BJ (cell line): ENCODE measurements at places on chromosomes 11 and 22. TPM values are rescaled to one million over a fixed set of nuclear protein-coding genes. Genes with fewer than 3 reads are reported as not detected.

Gene MRGPRF
- polyA plus RNA-seq: 13.8 and 24.4 TPM in 2 replicates

DNA sequence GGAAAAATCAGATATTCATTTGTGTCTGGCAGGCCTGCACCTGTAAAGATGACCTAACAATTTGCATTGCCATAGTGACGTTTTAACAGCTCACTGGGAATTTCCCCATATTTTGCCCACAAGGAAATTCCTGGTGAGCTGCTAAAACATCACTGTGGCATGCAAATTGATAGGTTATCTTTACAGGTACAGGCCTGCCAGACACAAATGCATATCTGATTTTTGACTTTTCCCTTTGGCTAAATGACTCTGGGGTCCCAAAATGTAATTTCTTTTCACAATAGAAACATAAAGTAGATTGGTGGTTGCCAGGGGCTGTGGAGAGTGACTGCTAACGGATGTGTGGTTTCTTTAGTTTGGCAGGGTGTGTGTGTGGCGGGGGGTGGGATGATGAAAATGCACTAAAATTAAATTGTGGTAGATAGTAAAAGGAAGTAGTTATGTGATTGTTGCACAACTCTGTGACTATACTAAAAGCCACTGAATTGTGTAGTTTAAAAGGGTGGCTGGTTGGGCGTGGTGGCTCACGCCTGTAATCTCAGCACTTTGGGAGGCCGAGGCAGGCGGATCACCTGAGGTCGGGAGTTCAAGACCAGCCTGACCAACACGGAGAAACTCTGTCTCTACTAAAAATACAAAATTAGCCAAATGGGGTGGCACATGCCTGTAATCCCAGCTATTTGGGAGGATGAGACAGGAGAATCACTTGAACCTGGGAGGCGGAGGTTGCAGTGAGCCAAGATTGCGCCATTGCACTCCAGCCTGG lies 18.5 kb upstream of the FEZ1 start:
- DNase-seq: no peak

DNA sequence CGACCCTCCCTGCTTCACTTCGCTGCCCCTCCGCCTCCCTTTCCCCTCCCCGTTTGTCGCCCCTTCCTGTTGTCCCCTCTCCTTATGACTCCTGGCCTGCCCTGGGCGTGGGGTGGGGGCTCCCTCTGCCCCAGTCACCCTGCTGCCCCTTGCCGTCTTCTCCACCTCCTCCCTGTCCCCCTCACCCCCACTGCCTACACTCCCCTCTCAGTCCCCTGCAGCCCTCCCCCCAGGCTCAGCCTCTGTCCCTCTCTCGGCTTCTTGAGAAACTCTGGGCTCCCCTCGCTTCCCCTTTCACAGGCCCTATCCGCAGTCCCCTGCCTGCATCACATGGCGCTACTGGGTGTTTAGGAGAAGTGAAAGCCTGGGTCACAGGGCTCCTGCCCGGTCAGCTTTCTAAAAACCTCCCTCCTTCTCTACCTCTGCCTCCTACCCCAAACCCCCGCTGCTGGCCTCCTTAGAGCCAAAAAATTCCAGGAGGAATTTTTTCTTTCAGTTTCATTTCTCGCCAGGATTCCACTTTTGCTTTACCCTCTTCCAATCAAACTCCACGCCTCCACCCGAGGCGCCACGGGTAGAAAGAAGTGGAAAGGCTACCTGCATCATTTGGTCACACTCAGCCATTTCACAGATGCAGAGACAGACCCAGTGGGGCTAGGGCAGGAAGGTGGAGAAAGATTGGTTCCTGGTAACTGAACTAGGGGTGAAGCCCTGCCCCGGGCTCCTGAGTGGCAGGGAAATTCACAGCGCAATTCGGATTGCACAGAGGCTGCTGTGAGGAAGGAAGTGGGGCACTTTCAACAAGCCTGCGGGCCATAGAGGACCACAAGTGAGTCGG lies at the start of gene SLC15A3:
Gene SLC15A3 (minus strand): TSS at position 273 of the 838 bp plus-strand sequence. CDS start 625 bp downstream, outside the sequence.
- no peak for DNase-seq

DNA sequence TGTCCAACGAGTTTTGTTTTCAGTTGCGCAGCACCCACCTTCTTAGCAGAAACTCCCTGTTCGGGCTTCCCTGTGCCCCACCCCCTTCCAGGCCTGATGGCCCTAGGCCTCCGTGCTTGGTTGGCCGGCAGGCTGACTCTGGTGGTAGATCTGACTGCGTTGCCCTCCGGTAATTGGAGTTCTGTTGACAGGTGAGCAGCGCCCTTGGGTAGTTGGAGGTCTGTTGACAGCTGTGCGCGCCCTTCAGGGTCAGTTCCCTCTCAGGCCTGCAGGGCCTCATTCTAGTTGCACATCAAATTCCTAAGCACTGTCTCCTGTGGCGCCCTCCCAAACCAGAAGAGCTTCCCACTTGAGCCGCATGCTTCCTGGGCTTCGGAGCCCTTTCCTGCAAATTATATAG lies 776 bp downstream of the DGCR6 start:
- no peak for DNase-seq

DNA sequence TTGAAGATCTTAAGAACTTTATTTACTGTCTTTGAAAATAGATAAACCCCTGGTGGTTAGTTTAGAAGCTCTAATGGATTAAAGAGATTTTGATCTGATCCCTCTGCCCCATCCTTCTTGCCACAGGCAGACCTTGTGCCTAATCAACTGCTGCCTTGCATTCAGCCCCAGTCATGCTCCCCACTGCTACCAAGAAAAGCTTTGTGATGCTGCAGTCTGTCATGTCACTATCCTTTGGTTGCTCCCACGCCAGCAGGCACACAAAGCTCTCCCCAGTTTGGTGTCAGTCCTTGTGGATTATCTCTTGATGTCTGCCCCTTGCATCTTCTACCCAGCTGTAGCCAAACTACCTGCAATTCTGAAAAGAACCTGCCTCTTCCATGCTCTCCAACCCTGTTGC lies 112.2 kb downstream of the MTNR1B start:
- no peak for DNase-seq

DNA sequence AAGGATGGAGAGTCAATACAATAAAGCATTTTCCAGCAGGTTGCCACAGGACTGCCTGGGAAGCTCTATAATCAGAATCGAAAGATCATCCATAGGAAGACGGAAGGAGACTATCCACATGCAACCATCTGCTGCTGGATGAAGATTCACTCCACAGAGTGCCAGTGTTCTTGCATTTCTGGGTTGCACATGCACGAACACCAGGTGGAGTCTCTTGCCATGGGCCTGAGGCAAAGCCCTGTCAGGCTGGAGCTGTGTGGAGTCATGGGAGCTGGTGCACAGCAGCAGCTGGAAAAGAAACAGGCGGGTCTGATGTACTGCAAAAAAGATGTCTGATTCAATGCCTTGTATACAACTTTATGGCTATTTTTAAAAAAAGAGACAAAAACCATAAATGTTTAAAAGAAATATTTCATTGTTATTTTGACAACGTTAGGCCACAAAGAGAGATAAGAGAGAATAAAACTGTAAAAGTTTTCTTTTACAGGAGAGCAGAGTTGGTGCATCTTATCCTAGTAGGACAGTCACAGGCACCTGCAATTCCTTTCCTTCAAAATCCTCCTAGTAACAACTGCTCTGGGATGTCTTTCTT lies 12.9 kb upstream of the FAT3 start:
- DNase-seq: no peak

DNA sequence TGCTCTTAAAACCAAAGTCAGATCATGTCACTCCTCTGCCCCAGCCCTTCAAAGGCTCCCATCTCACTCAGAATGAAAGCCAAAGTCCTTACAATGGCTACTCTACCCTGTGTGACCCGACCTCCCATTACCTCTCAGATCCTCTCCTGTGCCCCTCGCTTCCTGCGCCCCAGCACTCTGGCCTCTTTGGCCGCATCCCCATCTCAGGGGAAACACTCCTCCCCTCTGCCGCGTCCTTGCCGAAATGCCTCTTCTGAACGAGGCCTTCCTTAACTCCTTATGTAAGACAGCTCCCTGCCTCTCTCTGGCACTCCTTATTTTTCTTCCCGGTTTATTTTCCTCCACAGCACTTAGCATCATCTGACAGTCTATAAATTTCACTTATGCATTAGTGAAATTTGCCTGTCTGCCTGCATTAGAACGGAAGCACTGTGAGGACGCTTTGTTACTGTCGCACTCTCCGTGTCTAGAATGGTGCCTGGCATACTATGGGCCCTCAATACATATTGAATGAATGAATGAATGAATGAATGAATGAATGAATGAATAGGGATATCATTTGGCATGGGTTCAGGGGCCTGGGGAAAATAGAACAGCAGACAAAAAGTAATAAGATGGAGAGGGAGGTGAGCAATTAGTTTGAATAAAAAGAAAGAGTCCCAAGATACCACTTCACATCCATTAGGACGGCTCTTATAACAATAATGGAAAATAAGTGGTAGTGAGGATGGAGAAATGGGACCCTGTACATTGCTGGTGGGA lies 137.8 kb downstream of the CEP164 start:
- no peak for DNase-seq

DNA sequence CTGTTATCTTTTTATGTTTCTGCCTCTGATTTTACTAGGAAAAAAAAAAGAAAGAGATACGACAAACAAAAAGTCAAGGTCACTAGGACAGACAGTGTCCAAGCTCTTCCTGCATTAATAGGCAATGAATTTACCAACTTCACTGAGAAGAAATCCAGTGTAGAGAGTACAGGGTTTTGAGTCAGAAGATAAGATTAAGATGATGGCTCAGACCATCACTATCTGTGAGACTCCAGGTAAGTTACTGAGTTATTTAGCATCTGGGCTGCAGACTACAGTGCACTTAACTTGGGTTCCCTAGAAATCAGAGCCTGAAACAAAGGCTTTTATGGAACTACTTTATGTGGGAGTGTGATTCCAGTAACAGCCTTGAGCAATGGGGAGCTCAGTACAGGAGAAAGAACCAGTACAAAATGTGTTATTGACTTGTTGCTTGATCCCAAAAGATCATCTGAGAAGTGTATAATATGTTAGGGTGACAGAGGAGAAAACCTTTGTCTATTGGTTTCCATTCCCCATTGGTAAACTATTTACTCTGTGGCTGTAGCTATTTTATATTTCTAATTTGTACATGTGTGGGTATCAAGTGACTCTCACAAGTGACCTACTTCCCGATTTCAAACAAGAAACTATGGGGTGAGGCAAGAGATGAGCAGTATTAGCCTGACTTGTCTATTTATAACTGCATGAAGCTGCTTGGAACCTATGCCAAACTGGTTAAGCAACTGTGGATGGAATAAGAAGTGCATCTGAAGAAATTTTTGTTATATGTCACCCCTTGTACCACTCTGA lies 395.8 kb downstream of the RAB38 start:
- DNase-seq: no peak

DNA sequence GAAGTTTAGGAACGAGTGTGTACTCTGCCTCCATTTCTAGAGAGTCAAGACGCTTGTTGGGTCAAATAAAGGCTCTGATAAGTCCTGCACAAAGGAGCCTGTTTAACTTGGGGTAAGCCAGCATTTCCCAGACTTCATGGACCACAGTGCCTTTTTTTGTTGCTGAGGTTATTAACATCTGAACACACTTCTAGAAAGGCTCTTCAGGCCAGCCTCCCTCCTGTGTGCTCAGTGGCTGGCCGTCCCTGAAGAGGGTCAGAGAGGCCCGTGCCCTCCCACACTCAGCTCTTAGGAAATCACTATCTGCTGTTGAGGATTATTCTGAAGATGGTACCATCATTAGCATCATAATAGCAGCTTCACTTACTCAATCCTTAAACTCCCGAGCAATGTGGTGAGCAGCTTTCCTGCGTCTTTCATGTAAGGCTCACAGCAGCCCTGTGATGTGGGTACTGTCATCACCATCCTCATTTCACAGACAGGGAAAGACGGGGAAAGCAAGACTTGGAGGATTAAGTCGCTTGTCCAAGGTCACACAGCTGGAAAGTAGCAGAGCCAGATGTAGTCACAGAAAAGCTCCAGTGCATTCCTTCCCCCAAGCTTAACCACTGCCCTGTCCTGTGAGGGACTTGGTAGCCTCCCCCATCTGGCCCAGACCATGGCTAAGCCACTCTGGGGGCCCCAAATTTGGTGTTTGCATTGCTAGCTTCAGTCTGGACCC lies 71.3 kb downstream of the TSPAN18 start:
- DNase-seq: no peak

Gene DDX25
- 0.13 TPM in 1 of 2 replicates, not detected in the other for polyA plus RNA-seq

- DNase-seq: no peak
Observed at GRCh38 chr22:47781024-47781423, 1018.6 kb downstream of the TBC1D22A start.

Gene KRTAP5-2
- not detected in 2 replicates for polyA plus RNA-seq

Gene PKP3
- 0.42 and 0.86 TPM in 2 replicates for polyA plus RNA-seq

- no peak for DNase-seq
Observed at GRCh38 chr22:43273902-43274484, 69.2 kb downstream of the SCUBE1 start.

GRCh38 chr11:13105237-13105844 lies 96.2 kb downstream of the RASSF10 start:
- no peak for DNase-seq

DNA sequence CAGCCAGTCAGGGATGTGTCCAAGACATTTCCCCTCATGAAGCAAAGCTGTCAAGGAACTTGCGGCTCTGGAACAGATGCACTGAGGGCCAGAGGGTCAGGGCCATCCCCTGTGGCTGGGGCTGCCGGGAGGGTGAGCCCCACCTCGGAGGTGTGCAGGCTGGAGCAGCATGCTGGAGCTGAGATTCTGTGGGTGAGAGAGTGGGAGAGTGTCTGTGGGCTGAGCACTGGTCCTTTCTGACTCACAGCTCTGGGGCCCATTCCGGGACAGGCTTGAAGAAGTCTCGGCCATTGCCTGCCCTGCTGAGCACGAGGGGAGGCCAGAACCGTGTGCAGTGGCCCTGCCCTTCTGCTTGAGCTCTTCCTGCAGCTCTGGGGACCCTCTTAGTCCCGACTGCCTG lies 2.1 kb downstream of the OMP start:
- DNase-seq: no peak

DNA sequence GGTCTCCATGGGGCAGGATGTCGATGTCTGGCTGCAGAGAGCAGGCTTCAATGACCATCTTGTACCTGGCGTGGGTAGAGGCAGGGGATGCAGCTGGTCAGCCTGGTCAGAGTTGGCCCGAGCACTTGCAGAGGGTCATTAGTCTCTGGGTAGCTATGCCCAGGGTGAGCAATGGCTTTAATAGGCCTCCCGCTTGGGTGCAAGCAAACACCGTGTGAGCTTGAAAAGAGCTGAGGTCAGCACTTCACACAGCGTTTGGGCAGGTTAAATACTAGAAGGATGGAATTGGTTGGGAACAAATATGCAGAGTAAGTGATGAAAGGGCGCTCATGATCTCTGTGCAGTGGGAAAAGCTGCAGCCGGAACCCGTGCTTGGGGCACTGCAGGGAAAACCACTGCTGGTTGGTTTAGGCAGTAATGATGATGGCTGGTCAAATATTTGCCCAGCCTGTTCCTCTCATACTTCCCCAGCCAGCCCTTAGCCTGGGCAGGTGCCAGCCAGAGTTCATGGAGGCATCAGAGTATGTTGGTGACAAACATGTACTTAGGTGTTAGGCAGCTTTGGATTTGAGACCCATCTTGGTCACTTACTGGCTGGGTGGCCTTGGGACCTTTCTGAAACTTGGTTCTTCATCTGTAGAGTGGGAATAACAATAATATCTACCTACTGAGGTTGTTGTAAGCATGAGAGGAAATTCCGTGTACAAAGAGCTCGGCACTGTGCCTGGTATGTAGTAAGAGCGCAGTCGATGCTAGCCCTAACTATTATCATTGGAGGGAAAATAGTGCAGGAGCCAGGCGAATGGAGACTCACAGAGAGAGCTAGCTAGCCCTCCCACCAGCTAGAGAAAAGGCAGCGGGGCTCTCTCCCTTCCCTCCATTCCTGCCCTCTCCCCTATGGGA lies 25.2 kb upstream of the KCNJ11 start:
- DNase-seq: no peak

GRCh38 chr11:100639140-100639539 lies 47.9 kb upstream of the ARHGAP42 start:
- no peak for DNase-seq
